ENCODE measurements at places on chromosomes 4 and X. TPM values are rescaled to one million over a fixed set of nuclear protein-coding genes. Genes with fewer than 3 reads are reported as not detected.

HTRA3 gene
- 129 TPM for total RNA-seq

NXF2 gene
- total RNA-seq, result not detected

AKAP14 gene
- total RNA-seq, result not detected

RAP1GDS1 gene
- 35.3 TPM for total RNA-seq

IL1RAPL1 gene
- total RNA-seq, result 0.24 TPM

DCLK2 gene
- total RNA-seq, result 16.0 TPM

COX7B2 gene
- total RNA-seq, result not detected

ZNF718 gene
- total RNA-seq, result 11.8 TPM

HSFX1 gene
- total RNA-seq, result 2.2 TPM

BBS7 gene
- 16.6 TPM for total RNA-seq

TCEAL6 gene
- 0.55 TPM for total RNA-seq

TRPC5OS gene
- not detected for total RNA-seq

FHDC1 gene
- 3.0 TPM for total RNA-seq

HCCS gene
- total RNA-seq, result 18.1 TPM

TKTL2 gene
- not detected for total RNA-seq

GAB3 gene
- 12.8 TPM for total RNA-seq

CTSO gene
- total RNA-seq, result 36.5 TPM

FAM9B gene
- total RNA-seq, result not detected

Data from aorta (tissue), 5 donors.